COR-L47 (cell line): ENCODE measurements at places on chromosomes 7 and 10.

DNA sequence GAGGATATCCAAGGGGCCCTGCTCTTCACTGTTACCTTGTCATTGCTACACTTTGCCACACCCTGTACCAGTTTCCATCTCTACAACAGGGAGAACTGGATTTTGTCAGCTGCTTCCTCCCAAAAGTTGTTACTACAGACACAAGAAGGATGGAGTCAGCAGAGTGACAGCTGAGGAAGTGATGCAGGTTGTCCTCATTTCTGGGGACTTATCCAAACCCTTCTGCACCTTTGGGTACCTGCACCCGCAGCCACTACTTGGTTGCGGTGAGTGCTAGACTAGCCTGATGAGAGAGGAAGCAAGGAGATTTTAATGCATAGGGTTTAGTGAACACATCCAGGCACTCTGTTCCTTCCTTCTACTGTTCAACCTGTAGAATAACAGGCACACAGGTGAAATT lies 281.0 kb downstream of the RPS24 start:
- no peak for DNase-seq

DNA sequence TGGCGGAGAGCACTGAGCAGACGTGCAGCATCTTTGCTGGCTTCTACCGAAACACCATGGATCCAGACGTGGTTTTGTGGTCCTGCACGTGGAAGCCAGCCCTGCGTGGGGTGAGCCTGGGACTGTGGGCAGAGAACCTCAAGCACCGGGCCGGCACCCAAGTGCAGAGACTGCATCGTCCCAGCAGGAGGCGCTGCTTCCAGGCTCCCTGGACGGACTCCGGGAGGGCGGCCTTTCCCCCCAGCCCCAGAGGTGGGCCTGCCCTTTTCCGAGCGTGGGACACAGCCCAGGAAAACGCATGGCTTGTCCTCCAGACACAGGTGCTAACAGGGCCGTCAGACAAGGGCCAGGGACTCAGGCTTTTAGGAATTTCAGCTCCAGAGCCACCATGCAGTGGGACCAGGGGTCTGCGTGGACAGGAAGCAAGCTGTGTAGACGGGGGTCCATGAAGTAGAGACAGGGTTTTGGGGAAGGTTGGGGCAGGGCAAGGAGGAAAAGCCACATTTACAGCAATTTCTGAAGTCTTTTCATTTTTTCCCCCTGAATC lies 303.9 kb downstream of the WDR37 start:
- DNase-seq, result no peak

DNA sequence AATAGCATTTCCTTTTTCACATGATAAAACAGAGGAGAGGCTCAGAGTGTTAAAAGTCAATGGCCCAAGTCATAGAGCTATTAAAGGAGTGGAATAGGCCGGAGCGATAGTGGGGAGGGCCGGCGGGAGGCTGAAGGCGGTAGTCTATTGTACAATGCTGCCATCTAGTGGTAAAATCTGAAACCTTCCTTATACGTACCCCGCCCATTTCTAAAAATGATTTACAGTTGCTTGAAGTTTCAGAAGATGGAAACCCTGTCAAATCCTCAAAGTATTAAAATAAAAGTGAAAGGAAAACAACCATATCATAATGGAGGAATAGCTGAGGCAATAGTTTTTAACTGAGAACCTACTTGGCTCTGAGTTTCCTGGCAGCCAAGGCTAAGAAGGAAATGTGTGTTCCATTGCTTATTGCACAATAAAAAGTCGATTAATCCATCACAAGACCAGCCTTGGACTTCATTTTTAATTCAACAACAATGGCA lies 209.1 kb downstream of the CCSER2 start:
- DNase-seq, result peak; percentile 29

DNA sequence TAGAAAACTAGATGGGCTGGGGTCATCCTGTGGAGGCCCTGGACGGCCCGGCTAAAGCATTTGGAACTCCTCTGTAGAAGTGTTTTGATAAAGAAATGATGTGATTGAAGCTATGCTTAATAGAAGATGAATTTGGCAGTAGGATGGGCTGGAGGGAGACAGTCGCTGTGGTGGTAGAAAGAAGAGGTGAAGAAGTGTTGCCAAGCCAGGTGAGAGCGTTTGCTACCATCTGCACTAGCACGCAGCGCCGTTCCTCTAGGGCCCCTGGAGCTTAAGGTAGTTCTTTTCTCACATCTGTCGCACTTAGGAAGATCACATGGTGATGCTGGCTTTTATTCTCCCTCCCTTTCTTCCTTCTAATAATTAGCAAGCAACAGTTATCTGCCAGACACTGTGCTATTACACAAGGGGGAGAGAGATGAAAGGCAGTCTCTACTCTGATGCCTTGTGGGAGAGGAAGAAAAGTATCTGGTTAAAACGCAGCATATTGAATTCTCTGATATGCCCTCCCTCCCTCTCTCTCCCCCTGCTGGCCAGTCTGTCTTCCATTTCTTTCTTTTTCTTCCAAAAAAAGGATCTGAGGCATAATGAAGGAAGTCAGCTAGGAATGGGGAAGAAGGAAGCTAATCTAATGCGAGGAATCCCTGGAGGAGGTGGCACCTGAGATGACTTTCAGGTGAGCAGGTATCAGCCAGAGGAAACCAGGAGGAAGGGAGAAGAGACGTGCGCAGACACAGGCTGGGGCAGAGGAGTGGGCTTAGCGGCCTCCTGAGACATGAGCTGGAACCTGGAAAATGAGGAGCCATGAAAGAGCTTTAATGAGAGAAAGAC lies 162.3 kb upstream of the KLF14 start:
- no peak for DNase-seq

DNA sequence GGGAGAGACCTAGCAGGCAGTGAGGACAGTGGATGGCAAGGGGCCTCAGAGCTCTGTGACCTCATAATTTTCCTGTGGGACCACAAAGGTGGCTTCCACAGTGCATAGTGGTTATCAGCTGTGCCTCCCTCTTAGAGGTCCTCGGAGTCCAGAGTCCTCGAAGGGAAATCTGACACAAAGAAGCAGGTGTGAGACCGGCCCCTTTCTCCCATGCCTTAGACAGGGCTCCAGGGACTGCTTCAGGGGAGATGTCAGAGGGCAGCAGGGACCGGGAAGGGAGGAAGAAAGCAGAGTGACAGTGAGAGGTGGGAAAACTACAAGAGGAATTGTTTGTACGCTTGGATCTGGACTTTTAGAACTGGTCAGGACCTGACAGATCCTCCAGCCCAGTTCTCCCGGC lies 66.3 kb downstream of the BAMBI start:
- DNase-seq, result no peak

DNA sequence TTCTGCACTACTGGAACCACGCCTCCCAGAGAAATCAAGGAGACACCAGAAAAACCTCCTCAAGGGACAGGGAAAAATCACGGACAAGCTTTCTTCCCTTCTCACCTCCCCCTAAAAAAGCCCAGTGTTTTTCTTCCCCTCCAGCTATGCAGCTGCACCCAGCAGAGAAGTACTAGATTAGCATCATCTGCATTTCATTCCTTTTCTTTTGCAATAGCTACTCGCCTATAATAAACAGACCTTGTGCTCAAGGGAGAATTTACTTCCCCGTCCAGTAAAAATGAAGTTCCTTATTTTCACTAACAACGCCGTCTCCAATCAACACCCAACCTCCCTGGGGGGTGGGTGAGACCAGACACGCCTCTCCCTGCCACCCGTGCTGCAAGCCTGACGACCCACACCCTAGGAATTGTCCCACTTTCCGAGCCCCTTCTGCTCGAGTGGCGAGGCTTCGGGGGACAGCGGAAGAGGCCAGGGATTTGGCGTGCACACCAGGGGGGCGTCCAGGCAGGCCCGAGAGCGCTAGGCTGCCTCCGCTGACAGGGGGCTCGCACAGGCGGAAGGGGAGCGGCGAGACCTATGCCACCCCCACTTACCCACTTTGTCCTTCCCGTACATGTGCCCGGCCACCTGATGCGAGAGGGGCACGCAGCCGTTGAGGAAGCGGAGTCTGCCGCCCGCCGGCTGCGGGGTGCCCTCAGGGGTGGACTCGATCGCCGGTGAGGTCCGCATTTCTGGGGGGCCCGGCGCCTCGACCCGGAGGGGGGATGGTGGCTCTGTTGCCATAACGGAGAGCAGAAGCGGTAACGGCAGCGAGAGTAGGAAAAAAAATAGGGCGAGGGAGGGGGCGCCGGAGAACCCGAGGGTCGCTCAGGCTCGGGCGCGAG lies 625 bp downstream of the IPMK start:
- peak; percentile 38 for DNase-seq

- DNase-seq, result no peak
These were observed 6.0 kb downstream of the FAM131B start for GRCh38 chr7:143356414-143357050.
